ENCODE measurements at places on chromosomes 4 and X.

GRCh38 chr4:29560452-29560851, 1159.7 kb upstream of the PCDH7 start:
- DNase-seq, result no peak

DNA sequence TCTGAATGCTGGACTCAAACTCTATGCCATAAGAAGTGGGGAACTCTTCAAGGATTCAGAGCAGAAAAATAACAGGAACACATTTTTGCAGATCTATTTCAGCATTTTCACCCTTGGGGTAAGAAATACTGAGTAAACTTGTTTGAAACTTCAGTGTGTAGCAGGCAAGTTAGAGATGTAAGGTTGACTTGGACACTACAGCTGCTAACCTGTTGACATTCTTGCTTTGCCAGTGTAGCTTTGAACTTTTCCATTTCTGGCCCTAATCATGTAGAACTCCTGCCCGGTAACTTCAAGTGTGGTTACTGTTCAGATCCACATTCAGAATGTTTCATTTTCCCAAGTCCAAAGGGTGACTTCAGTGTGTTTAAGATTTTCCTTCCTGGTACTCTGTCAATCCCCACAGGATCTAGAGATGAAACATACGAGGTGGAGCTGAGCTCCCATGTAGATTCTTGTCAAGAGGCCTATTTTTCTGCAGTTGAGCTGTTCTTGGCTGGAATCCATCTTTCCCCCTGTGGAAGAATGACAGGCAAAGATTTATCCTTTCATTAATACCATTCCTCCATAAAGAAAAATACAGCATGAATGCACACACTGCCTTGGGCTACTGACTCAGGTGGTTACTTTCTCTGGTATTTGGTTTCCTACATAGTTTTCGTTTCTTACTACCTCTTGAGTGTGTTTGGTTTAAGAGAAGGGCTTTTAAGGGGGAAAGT, 34.1 kb downstream of the FHDC1 start:
- no peak for DNase-seq

DNA sequence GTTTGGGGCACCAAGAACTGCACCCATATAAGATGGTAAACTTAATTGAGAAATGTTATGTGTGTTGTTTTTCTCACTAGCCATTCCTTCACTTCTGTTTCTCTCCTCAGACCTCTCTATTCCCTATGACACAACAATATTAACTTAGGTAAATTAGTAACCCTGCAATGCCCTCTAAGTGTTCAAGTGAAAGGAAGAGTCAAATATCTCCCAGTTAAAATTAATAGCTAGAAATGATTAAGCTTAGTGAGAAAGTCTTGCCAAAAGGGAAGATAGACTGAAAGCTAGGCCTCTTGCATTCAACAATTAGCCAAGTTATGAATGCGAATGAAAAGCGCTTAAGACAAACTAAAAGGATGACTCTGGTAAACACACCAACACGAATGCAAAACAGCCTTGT, 132.9 kb upstream of the KLF8 start:
- DNase-seq, result no peak

- no peak for DNase-seq
These were observed 95.7 kb downstream of the COMMD8 start for GRCh38 chr4:47367761-47368160.

- DNase-seq, result no peak
These were observed 96.5 kb upstream of the PGRMC2 start for GRCh38 chr4:128384091-128384520.

DNA sequence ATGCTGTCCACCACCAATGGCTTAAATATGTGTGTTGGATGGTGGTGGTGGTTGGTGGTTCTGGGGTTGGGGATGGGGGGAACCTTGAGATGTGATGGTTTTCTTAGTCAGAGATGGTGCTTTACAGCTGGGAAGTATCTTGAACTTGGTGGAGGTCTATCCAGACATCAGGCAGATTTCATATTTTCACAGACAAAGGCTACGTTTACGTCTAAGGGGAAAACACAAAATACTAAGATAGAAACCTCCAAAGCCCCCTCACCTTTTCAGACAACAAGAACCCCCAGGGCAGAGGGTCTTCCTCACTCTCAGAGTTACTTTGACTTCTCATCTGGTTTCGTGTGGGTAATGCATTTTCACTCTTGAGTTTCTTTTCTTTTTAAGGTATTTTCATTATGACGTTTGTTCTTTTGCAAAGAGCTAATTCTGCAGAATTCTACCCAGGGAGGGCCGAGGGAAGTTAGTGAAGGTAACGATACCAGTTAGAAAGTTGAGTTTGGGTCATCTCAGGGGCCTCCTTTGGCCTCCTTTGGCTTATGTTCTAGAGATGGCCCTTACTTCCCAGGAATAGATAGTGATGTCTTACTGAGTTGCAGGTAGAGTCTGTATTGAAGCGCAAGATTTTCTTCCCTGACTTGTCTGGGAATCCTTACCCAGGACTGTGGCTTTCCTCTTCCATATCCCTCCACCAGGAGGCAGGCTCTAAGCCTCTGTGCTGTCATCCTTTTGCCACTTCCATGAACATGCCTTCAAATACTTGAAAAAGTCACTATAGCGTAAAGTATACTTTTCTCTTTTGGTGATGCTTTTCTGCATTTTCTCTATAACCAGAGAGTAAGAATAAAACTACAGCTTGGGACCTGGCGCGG, 31.9 kb downstream of the RHOH start:
- no peak for DNase-seq

DNA sequence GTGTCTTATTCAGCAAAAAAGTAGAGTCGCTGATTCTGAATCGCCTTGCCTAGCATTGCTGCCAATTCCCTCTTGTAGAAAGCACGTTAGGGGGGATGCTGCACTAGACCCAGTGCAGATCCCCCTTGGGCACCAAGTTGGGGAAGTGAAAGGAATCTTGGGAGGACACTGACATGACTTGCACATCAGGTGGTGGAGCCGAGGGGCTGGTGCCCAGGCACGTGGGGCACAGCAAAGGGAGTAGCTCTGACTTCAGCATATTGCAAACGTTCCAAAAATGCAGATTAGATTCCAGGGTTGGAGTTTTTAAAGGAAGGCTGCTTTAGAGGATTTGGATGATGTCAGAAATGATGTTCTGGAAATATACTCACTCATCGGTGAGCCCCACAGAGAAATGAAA, 47.4 kb upstream of the GPM6B start:
- no peak for DNase-seq
